ENCODE measurements at places on chromosomes 1 and 21. TPM values are rescaled to one million over a fixed set of nuclear protein-coding genes. Genes with fewer than 3 reads are reported as not detected.

GUCA2B gene
- total RNA-seq: not detected

B3GALT2 gene
- not detected for total RNA-seq

KRTAP21-2 gene
- not detected for total RNA-seq

OR2T2 gene
- not detected for total RNA-seq

TOR1AIP2 gene
- total RNA-seq: 102 TPM

IGSF5 gene
- not detected for total RNA-seq

CFHR5 gene
- not detected for total RNA-seq

PPIE gene
- total RNA-seq: 42.6 TPM

PADI6 gene
- total RNA-seq: not detected

OR6N1 gene
- not detected for total RNA-seq

GPATCH4 gene
- 32.0 TPM for total RNA-seq

KCNA3 gene
- total RNA-seq: not detected

KRTAP13-2 gene
- not detected for total RNA-seq

GBP5 gene
- 0.31 TPM for total RNA-seq

CHRNB2 gene
- total RNA-seq: not detected

CELA2A gene
- total RNA-seq: not detected

ESPN gene
- 2.2 TPM for total RNA-seq

TAF12 gene
- 15.3 TPM for total RNA-seq

HSD3B2 gene
- not detected for total RNA-seq

ERICH3 gene
- not detected for total RNA-seq

ETV3 gene
- 25.2 TPM for total RNA-seq

FLG2 gene
- not detected for total RNA-seq

HMCN1 gene
- total RNA-seq: 10.3 TPM

AMY1B gene
- total RNA-seq: not detected
